ENCODE measurements at places on chromosomes 2 and 18. TPM values are rescaled to one million over a fixed set of nuclear protein-coding genes. Genes with fewer than 3 reads are reported as not detected.

The SULT1C4 gene
- 2.1 TPM for total RNA-seq

The OTOS gene
- total RNA-seq, result not detected

The EFR3B gene
- 0.78 TPM for total RNA-seq

The ANKRD30B gene
- not detected for total RNA-seq

The CDH20 gene
- total RNA-seq, result 0.13 TPM

The DPYSL5 gene
- not detected for total RNA-seq

The POTEJ gene
- not detected for total RNA-seq

All from epithelial cell of alveolus of lung (primary cell).